ENCODE measurements at places on chromosomes 7 and 10.

DNA sequence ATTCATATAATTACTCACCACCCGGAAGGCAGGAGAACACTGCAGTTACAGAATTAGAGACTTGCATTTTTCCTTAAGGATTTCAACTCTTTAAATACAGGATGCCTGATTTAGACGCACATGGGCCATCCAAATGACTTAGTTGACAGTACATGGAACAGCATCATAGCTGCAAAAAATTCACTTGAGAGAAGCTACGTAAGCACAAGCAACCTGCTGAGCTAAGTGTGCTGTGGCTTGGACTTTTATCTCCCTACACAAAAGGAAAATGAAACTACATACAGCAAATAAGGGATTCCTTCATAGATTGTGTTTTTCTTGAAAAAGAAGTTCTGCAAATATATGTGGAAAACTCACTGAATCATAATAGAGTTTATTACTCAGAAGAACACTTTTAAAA lies 152.6 kb downstream of the POU6F2 start:
- no peak for DNase-seq

GRCh38 chr7:13821152-13821787 lies 168.2 kb downstream of the ETV1 start:
- DNase-seq = no peak

DNA sequence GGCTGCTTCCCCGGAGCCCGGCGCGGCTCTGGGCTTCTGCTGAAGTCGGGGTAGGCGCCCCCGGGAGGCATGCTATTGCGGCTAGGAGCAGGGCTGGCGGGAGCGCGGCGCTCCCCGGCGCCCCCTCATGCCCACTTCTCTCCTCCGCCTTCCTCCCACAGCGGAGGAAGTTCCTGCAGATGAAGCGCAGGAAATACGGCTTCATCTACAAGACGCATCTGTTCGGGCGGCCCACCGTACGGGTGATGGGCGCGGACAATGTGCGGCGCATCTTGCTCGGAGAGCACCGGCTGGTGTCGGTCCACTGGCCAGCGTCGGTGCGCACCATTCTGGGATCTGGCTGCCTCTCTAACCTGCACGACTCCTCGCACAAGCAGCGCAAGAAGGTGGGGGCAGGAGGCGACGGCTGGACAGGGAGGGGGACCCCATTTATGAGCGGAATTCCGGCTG lies 479 bp downstream of the CYP26A1 start:
- no peak for DNase-seq

DNA sequence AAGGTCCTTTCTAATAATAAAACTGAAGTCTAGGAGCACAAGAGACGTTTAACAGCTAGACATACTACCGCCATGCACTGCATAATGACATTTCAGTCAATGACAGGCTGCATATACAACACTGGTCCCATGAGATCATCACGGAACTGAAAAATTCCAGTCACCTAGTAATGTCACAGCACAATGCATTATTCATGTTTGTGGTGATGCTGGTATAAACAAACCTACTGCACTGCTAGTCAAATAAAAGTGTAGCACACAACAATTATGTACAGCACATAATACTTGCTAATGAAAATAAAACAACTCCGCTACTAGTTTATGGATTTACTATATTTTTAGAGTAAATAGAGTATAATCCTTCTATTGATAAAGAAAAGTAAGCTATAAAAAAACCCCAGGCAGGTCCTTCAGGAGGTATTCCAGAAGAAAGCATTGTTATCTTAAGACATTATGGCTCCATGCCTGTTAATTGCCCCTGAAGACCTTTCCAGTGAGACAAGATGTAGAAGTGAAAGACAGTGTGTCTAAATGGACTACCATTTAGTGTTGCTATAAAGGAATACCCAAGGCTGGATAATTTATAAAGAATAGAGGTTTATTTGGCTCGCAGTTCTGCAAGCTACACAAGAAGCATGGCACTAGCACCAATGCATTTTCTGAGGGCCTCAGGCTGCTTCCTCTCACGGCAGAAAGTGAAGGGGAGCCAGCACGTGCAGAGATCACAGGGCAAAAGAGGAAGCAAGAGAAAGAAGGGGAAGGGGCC lies 47.1 kb downstream of the HIBADH start:
- DNase-seq = no peak

GRCh38 chr10:124654686-124655085 lies 89.5 kb downstream of the FAM53B start:
- DNase-seq = peak; percentile 31

DNA sequence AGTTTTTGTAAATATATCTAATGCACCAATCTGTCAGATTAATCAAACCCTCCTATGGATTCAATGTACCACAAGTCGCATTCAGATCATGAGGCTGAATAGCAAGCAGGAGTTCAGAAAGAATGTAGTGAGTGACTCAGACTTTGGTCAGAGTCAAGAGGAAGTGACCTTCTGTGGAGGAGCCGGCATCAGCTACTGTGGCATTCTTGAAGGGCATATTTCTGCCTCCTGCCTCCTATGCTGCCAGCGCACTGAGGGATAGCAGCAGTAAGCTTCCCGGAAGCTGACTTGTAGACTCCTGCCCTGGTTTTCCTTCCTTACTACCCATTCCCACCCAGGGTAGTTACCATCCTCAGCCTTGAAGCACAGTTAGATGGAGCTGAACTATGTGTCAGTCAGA lies 867.5 kb downstream of the NRG3 start:
- peak; percentile 20 for DNase-seq

GRCh38 chr7:155885167-155886155 lies 73.2 kb upstream of the SHH start:
- peak; percentile 8 for DNase-seq

GRCh38 chr10:110563132-110563531 lies 4.4 kb upstream of the SMC3 start:
- no peak for DNase-seq

- DNase-seq = no peak
Measured at GRCh38 chr10:7458556-7458955, 47.7 kb upstream of the SFMBT2 start.

DNA sequence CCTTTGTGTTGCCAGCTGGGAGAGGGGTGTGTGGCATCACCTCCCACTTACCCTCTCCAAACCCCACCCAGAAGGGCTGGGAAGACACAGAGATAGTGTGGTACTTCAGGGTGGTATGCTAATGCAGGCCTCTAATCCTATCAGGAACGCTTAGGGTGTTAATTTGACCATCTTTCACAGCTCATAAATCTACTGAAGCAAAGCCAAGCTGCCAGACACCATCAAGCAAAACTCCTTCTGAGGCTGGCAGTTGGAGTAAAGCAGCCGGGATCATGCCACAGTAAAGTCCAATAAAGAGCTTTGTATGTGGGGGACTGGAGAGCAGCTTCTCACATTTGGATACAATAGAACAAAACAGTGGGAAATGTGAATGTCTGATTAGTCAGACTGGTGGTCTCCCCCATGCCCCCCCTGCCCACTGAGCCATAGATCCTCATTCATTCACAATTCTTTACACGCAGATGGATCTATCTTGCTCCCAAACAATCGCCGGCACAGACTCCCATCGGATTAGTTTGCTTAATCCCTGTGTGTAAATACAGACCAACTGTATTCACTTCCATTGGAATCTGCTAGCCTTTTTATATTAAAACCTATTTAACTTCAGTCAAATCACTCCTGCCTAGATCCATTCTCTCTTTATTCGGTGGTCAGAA lies 29.6 kb downstream of the FGFBP3 start:
- DNase-seq = no peak

Data from epithelial cell of prostate (primary cell).